ENCODE measurements at places on chromosomes 5 and 9. TPM values are rescaled to one million over a fixed set of nuclear protein-coding genes. Genes with fewer than 3 reads are reported as not detected.
A peak's percentile ranks its signal among the peaks of the same experiment; 100 is the strongest.

The NUTM2F gene
- total RNA-seq: not detected

GRCh38 chr9:81529556-81530193 is 159.7 kb downstream of the TLE1 start:
- no peaks in the 10 kb centered on the region for H3K4me1 ChIP-seq
- no peaks in the 10 kb centered on the region for H3K36me3 ChIP-seq
- no peaks in the 10 kb centered on the region for H3K27me3 ChIP-seq
- no peak for DNase-seq

DNA sequence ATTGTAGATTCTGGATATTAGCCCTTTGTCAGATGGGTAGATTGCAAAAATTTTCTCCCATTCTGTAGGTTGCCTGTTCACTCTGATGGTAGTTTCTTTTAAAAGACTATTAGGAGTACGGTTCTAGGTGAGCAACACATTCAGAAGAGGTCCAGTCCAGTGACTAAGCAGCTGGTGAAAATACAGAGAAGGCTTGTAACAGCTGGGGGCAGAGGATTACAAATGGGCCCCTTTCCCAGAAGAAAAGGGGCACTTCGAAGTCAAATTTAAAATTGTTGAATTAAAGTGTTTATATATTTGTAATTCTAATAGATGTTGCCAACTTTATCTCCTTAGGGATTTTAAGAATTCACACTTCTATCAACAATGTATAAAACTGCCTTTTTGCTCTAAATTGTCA is 720.5 kb downstream of the TLE4 start:
- H3K4me3 ChIP-seq: no peak overlapping the region
- no peaks in the 10 kb centered on the region for H3K4me1 ChIP-seq
- no peaks in the 10 kb centered on the region for H3K36me3 ChIP-seq
- H3K27me3 ChIP-seq: no peaks in the 10 kb centered on the region
- no peak overlapping the region for H3K27ac ChIP-seq
- DNase-seq: no peak

The DELE1 gene
- 61.1 TPM for total RNA-seq

DNA sequence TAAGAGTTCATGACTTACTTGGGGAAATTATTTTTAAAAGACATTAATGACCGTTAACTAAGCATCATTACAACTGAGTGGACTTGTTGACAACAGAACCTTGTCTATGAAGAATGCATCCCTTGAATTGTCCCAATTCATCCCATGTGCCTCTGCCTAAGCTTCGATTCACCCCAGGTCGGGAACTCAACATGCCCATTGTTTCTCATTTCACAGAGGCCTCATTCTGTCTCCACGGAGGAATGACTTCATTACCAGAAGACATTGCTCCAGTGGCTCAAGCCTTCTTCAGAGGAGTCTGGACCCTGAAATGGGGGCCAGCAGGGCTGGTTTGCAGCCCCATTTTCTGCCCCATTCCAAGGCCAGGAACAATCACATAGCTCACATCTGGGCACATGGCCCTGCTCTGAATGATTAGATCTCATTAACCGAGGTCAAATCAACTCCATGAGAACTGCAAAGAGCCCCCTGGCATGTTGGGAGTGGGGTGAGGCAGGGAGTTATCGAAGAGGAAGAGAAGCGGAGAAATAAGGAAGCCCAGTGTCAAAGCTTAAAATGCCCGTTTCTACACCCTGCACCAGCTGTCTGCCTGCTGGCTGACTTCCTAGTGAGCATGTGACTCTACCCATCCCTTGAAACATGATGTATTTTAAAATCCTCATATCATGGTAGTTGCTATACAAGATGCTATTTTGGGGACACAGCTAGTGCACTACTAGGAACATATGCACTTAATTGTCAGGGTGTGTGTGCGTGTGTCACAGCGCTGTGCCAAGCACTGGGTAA is 137.3 kb downstream of the LHFPL2 start:
- H3K4me1 ChIP-seq: peaks cover 21% of the 10 kb centered on the region
- no peak for DNase-seq
- no peaks in the 10 kb centered on the region for H3K36me3 ChIP-seq
- peaks cover 28% of the 10 kb centered on the region for H3K27me3 ChIP-seq

DNA sequence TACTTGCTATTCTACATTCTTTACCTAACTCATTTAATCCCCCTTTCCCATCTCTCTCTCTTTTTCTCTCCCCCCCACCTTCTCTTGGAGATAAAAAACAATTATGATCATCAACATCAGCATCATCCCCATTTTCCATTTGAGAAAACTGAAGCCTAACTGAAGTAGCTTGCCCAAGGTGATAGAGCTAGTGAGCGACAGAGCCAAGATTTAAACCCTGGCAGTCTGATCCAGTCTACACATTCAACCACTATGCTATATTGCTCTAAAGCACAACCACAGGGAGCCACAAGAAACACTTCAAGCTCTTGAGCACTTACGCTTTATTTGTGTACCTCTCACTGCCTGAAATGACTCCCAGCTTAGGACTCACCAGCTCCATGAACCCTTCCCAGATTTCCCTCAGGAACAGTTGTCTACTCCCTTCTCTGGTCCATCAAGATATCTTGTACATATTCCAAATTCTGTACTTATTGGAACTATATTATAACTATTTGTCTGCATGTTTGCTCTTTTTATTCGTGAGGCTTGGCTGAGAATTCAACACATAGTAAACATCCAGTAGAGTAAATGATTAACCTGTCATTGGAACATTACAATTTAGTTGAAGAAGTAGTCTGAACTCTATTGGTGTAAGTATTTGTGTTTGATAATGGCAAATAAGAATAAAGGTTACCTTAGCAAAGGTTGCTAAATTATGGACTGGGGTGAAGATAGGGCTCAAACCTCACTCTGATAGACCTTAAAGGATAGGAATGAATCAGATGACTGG is 164.8 kb downstream of the EFNA5 start:
- no peaks in the 10 kb centered on the region for H3K36me3 ChIP-seq
- H3K27ac ChIP-seq: no peak overlapping the region
- no peak overlapping the region for H3K4me3 ChIP-seq
- DNase-seq: no peak

- H3K4me3 ChIP-seq: no peak overlapping the region
- no peak overlapping the region for H3K27ac ChIP-seq
- no peak for DNase-seq
- no peaks in the 10 kb centered on the region for H3K27me3 ChIP-seq
- H3K4me1 ChIP-seq: no peaks in the 10 kb centered on the region
- no peaks in the 10 kb centered on the region for H3K36me3 ChIP-seq
These were observed 615.0 kb downstream of the RAB3C start for GRCh38 chr5:59197911-59198310.

DNA sequence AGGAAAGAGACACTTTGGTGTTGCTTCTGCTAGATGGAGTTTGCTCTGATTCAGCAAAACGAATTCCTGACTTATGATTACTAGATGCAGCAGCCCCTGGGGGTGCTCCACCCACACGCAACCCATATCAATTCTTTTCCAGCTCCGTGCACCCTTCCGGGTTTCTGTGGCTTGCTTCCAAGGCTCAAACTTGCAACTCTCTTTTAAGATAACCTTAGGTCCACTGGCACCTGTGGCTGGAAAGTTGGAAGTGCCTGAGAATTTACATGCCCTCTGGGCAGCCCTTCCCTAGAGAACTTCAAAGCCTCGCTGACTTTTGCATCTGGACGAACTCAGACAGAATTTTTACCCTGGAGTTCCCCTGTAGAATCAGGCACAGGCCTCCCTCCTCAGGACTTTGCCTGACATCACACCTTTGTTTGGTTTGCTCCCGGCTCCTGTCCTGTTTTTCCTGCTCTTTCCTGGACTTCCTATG is 224.9 kb downstream of the SNX18 start:
- no peaks in the 10 kb centered on the region for H3K27me3 ChIP-seq
- DNase-seq: no peak
- H3K27ac ChIP-seq: no peak overlapping the region

DNA sequence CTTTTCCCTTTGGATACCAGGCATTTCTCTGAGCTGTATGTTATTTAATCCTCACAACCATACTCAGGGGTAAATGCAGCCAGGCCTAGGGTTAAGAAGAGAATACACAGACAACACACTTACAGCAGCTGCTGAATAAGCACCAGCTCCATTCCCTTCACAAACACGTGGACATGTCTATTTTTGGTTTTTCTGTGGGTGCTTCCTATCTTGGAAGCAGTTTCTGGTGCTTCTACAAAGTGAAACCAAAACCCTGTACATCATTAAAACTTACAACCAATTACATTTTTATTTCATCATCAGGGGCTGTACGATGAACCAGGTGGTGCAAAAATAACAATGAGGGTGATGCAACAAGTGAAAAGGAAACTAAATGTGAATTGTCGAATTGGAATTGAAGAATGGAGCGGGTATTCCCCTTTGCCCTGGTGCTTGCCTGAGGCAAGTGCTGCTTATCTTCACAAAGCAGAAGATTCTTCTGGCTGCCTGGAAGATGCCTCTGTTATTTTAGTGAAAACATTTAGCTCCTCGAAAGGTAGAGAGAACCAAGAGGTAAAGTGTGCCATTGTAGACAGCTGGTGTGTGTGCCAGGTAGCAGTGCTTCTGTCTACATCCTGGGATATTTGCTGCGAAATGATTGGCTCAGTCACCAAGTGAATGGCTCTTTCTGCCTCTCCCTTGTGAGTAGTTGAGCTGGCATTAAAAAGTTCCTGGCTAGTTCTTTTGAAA is 18.6 kb upstream of the IFNB1 start:
- H3K4me3 ChIP-seq: peak overlapping the region; percentile 33
- H3K27ac ChIP-seq: no peak overlapping the region
- peaks cover 21% of the 10 kb centered on the region for H3K4me1 ChIP-seq
- peak; percentile 7 for DNase-seq
- no peaks in the 10 kb centered on the region for H3K27me3 ChIP-seq
- no peaks in the 10 kb centered on the region for H3K36me3 ChIP-seq

The OBP2B gene
- total RNA-seq: not detected

- H3K36me3 ChIP-seq: no peaks in the 10 kb centered on the region
- no peak overlapping the region for H3K27ac ChIP-seq
- DNase-seq: no peak
These were observed 65.4 kb downstream of the DRD1 start for GRCh38 chr5:175378444-175379028.

The KIF27 gene
- 5.1 TPM for total RNA-seq

GRCh38 chr5:158552241-158552640 is 547.5 kb downstream of the EBF1 start:
- H3K4me1 ChIP-seq: no peaks in the 10 kb centered on the region
- H3K27ac ChIP-seq: no peak overlapping the region
- no peaks in the 10 kb centered on the region for H3K27me3 ChIP-seq
- DNase-seq: no peak

- H3K27ac ChIP-seq: no peak overlapping the region
- no peak overlapping the region for H3K4me3 ChIP-seq
- DNase-seq: no peak
- no peaks in the 10 kb centered on the region for H3K36me3 ChIP-seq
- H3K27me3 ChIP-seq: no peaks in the 10 kb centered on the region
These were observed 32.0 kb upstream of the GRPEL2 start for GRCh38 chr5:149313151-149313841.

All from CD4-positive, alpha-beta T cell (primary cell).